Upper lobe of left lung (tissue), 6 donors: ENCODE measurements at places on chromosomes 13 and 19. TPM values are rescaled to one million over a fixed set of nuclear protein-coding genes. Genes with fewer than 3 reads are reported as not detected.

The ZNF90 gene
- 5.8 TPM for total RNA-seq

The SKA3 gene
- 2.7 TPM for total RNA-seq

The PEG3 gene
- total RNA-seq = 2.6 TPM

The ADM5 gene
- total RNA-seq = 2.7 TPM
